ENCODE measurements at places on chromosomes 6 and 20.

DNA sequence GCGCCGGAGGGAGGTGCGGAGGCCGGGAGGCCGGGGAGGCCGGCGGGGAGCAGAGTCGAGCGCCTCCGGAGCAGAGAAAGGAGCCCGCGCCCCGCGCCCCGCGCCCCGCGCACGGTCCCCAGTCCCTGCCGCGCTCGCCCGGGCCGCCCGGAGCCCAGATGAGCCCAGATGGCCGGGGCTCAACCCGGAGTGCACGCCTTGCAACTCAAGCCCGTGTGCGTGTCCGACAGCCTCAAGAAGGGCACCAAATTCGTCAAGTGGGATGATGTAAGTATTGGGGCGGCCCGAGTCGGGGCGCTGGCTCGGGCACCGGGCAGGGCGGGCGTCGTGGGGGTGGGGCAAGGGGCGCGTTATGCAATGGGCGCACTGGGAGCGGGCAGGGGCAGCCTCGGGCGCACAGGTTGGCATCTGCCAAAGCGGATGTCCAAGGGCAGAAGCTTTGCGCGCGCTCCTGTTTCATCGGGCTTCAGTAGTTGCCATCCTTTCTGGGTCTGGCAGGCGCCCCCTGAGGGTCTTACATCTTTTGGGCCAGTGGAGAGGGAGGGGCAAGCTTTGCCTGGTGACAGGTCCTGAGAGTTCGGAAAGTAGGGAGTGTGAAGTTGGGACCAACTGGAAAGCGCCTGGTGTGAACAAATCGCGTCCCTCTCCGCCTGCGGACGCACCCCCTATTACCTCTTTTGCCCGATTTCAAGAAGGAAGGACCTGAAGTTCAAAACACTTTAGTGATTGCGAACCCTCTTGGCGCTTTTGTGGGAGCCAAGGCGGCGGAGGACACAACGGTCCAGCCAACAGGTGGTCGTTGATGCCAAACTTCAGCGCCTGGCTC lies 631 bp downstream of the PLCB1 start:
- DNase-seq, result no peak

- peak; percentile 86 for DNase-seq
Measured at GRCh38 chr6:40962241-40962640, 76.8 kb downstream of the UNC5CL start.

- DNase-seq, result no peak
Measured at GRCh38 chr6:81720427-81720826, 32.1 kb downstream of the TENT5A start.

- no peak for DNase-seq
Measured at GRCh38 chr6:142803032-142803431, 141.9 kb downstream of the HIVEP2 start.

GRCh38 chr6:8207191-8207868 lies 105.0 kb upstream of the EEF1E1 start:
- no peak for DNase-seq

DNA sequence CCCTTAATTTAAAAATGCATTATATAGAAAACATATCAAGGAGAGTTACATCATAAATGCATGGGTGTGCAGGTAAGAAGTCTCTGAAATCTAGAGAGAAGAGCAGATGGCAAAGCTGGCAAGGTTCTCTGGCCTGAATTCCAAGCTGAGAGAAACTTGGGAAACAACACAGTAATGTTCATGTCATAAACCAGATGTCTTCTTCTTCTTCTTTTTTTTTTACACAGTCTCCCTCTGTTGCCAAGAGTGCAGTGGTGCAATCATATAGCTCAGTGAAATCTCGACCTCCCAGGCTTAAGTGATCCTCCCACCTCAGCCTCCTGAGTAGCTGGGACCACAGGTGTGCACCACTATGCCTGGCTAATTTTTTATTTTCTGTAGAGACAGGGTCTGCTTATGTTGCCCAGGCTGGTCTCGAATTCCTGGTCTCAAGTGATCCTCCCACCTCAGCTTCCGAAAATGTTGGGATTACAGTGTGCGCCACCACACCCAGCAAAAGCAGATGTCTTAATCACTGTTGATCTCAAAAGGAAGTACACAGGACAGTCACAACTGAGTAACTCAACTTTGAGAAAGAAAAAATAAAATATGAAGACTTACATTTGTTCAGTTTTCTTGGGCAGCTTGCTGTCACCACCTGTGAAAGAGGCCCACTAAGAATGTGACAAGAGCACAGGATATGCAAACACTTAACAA lies 77.3 kb downstream of the DNAAF9 start:
- DNase-seq, result no peak

DNA sequence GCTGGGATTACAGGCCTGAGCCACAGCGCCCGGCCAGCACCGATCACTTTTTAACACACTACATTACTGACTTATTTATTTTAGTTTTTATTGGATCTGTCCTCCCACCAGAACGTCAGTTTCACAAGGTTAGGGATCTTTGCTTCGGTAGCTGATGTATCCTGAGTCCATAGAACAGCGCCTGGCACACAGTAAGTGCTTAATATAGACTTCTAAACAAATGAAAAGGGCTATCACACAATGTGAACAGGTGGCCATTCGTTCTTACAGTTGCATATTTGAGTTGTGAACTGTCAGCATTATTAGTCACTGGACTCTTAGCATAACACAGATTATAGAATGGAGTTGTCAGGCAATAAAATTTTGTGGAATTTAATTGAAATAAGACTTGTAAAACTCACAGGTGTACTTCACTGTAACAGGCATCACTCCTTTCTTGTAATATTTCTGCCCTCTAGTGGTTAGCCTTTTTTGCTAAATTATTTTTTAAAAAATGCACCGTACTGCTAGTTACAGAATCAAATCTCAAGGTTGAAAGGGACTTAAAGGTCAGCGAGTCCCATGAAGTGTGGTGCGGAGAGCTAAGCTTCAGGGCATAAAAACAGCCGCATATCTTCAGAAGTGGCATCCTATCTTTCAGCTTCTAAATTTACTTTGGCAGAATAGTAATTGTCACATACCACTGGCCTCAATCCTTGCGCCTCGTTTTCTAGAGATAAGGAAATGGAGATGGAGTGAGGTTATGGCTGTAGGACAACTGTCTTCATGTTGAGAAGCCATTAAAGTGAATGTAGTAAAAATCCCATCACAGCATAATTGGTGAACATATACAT lies 3.4 kb upstream of the TBC1D7 start:
- peak; percentile 16 for DNase-seq

GRCh38 chr6:5083813-5084359 lies 1.3 kb upstream of the PPP1R3G start:
- DNase-seq, result no peak

GRCh38 chr6:152310371-152310954 lies 326.7 kb downstream of the SYNE1 start:
- DNase-seq, result no peak

DNA sequence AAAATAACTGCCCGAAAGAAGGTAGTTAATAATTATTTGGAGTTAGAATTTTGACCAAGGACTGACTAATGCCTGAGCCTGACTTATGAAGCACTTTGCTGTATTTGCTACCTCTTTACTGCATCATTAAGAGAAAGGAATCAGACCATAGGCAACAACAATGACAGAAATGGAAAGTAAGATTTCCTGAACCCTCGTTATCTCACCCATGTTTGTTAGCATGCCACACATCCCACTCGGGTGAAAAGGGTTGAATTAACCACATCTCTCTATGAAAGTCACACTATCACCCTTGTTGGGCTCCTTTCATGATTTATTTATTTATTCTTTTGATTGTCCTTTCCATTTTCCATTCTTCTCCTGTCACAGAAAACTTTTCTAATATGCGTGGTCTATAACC lies 59.6 kb downstream of the OLIG3 start:
- no peak for DNase-seq

DNA sequence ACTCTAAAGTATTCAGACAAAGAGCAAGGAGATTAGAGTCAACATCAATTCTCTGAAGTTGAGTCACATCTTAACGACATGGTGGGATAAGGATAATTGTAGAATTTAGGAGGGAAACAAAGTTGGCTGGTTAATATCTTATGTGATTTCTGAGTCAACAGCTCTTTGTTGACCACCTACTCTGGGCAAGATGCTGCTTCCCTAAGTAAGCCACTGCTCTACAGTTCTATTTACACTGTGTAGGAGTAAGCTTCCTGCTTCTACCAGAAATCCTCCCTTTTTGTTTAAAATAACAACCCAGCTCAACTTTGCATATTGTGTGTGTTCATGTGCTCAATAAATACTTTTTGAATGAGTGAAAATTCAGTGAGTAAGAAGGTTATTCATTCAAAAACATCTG lies 3.1 kb downstream of the HS3ST5 start:
- DNase-seq, result no peak

GRCh38 chr6:90559931-90560330 lies 26.9 kb downstream of the MAP3K7 start:
- DNase-seq, result no peak

GRCh38 chr6:2471472-2471871 lies 226.1 kb upstream of the GMDS start:
- DNase-seq, result peak; percentile 24
